CD4-positive, alpha-beta T cell treated with Interleukin-6 for 4 hours (primary cell): ENCODE measurements at places on chromosomes 13 and 19.

GRCh38 chr13:42649831-42650230 is 75.9 kb downstream of the TNFSF11 start:
- DNase-seq, result no peak

DNA sequence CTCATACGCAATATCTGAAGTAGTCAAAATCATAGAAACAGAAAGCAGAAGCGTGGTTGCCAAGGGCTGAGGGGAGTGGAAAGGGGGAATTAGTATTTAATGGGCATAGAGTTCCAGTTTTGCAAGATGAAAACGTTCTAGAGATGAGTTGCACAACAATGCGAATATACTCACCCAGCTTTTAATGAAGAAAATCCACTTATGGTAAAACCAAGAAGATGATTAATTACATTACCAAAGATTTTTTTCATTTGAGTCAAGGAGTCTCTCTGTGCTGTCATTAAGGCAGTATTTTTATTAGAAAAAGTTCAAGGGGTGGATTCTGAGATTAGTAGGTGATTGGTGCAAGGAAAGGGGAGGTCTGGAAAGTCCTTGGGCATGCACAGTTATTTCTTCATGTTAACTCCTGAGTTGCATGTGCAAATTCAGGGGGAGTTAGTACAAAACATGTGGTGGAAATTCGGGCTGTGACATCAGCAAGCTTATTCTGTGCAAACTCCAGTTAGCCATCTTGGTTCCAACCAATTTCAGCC is 6.9 kb upstream of the CBY2 start:
- no peak for DNase-seq

- DNase-seq, result no peak
Measured at GRCh38 chr19:39677961-39678889, 22.5 kb downstream of the LGALS16 start.

DNA sequence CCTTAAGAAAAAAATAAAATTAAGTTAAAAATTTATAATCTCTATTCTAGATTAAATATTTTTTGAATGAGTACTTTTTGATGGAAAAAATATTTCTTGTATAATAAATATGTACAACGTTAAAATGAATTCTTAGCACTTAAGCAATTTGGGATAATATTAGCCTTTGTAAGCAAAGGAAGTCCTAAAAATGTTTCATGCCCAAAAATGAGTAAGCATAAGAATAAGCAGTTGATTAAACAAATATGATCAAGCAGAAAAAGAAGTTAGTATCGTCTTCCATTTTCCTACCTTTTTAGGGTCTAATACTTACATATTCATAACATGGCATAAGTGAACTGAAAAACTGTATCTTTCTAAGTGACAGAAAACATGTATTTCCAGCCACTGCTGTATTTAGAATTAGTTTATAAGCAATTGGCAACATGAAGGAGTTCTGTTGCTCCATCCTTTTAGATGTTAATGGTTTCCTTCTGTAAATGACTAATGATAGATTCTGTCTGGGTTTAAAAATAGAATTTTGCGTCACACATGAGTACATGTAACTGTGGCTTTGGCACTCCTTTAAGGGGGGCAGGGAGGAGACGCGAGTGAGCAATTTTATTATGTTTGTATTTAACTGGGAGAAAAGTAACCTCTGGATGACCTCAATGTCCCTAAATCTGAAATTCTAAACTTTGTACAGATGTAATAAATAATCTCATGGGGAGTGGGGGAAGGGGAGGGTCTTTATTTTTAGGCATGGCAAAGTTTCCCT is 237.4 kb downstream of the RGCC start:
- DNase-seq, result no peak

- no peak for DNase-seq
Measured at GRCh38 chr13:73894995-73895571, 239.1 kb downstream of the KLF12 start.
